Right lobe of liver (tissue), 6 donors: ENCODE measurements at places on chromosomes 7 and 10. TPM values are rescaled to one million over a fixed set of nuclear protein-coding genes. Genes with fewer than 3 reads are reported as not detected.

PAX4 gene
- not detected for total RNA-seq

PRKAR2B gene
- total RNA-seq, result 1.4 TPM

GRCh38 chr10:3054851-3055199 lies 12.5 kb upstream of the PFKP start:
- H3K27ac ChIP-seq, result no peak overlapping the region
- H3K4me1 ChIP-seq, result no peaks in the 10 kb centered on the region
- DNase-seq, result no peak

PRR15 gene
- total RNA-seq, result not detected

GRCh38 chr10:9166770-9167169 lies 1112.3 kb downstream of the GATA3 start:
- no peak for DNase-seq
- H3K4me1 ChIP-seq, result no peaks in the 10 kb centered on the region
- no peak overlapping the region for H3K4me3 ChIP-seq
- no peak overlapping the region for H3K27ac ChIP-seq
- no peaks in the 10 kb centered on the region for H3K36me3 ChIP-seq
